Left colon (tissue), 2 donors: ENCODE measurements at places on chromosomes 5 and 9. TPM values are rescaled to one million over a fixed set of nuclear protein-coding genes. Genes with fewer than 3 reads are reported as not detected.

GRCh38 chr5:135964670-135965320 lies 10.0 kb upstream of the LECT2 start:
- no peak for DNase-seq

- no peak for DNase-seq
These were observed 244.8 kb downstream of the CSNK1G3 start for GRCh38 chr5:123756816-123757215.

DNA sequence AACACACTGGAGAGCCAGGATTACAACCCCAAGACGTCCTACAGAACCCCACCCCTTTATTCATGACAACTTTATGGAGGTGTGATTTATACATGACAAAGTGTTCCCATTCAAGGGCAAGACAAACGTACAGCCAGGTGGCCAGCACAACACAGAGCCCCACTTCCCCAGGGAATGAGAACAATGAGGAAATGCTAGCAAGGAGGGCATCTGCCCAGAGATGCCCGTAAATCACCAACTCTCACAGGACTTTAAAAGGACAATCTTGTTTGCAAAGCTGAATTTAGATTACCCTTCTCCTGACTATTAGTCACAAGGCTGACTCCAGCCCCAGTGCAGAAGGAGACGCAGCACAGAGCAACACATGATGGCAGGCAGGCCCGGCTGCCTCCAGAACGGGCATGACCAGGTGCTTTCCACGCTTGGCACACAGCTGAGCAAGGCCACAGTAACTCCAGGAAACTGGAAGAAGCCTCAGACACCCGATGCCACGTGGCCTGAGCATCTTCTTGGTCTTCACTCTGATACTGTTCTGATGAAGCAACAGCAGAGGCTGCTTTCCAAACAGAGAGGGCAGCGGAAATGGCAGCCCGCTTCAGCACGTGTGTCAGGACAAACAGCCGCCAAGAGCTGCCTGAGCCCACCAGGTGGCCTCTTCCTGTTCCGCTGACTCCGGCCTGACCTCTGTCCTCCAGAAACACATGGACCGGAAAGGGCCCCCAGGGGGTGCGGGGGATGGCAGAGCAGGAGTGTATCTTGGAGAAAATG lies 51.4 kb downstream of the ROR2 start:
- DNase-seq: peak; percentile 76

- DNase-seq: peak; percentile 48
These were observed 752 bp downstream of the CCNJL start for GRCh38 chr5:160311491-160312133.

GRCh38 chr5:40669606-40670390 lies 9.9 kb upstream of the PTGER4 start:
- DNase-seq: no peak

- no peak for DNase-seq
These were observed 1186.6 kb upstream of the SEMA6A start for GRCh38 chr5:117761186-117761585.

DNA sequence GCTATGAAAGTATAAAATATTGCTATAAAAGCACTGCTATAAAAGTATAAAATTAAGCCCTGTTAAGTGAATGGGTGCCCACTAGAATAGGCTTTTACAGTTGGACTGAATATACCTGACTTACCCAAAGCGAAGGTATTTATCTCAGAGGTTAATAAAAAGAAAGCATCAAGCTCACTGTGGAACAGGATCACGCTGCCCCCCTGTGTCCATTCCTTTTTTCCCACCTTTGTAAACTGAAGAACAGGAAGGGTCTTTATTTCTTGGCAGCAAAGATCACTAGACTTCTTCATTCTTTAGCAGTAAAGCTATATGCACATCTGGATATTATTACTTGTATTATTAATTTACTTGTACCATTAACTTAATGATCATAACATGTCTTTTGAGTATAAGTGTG lies 22.1 kb upstream of the PLPP6 start:
- DNase-seq: no peak

- DNase-seq: no peak
These were observed 23.4 kb upstream of the ARHGAP26 start for GRCh38 chr5:142746532-142747433.

DNA sequence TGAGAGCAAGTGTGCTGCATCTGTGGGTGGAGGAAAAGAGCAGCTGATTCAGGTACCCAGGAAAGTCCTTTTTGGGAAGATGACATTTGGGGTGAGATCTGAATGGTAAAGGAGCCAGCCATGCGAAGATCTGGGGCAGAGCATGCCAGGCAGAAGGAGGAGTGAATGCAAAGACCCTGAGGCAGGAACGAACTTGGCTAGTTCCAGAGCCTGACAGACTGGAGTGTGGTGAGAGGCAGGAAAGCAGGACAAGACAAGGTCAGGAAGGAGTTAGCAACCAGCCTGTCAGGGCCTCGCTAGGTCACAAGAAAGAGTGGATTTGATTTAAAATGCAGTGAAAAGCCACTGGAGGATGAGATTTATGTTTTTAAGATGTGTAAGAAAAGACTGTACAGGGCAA lies 28.2 kb downstream of the RGS7BP start:
- no peak for DNase-seq

- no peak for DNase-seq
These were observed 241.7 kb upstream of the NR4A3 start for GRCh38 chr9:99579964-99580363.

- DNase-seq: no peak
These were observed 4.7 kb downstream of the SKP2 start for GRCh38 chr5:36156619-36157018.

- DNase-seq: no peak
These were observed 15.7 kb upstream of the MSX2 start for GRCh38 chr5:174708476-174709207.

DNA sequence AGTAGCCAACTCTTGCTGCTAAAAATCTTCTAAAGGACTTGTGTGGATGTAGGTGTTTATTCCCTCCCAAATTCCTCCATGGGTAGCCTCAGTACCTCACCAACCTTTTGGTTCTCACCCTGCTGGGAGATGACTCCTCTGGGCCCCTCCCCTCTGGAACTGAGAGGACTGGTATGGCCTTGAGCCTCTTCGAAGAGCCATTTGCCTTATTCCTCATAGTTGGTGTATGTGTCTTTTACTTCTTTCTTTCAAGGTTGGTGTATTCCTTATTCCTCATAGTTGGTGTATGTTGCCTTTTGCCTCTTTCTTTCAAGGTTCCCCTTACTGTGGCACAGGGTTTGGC lies 48.3 kb downstream of the GNAQ start:
- DNase-seq: no peak

GRCh38 chr5:106634375-106634774 lies 1036.4 kb downstream of the EFNA5 start:
- no peak for DNase-seq

DNA sequence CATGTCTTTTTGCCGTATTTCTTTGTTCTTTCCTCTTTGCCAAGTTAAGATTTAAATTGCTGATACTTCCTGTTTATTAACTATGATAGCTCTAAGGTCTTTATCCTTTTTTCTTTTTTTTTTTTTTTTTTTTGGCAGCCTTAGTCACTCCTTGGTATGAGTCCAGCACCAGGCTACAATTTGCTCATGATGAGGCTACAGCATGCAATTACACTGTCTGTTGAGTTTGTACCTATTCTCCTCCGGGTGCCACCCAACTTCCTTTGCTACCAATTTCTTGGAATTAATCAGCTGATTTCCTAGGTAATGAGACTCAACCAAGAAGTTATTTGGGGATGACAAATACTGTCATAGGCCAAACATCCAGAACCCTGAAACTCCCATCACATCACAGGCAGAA lies 25.5 kb downstream of the ACTL7B start:
- DNase-seq: no peak

DNA sequence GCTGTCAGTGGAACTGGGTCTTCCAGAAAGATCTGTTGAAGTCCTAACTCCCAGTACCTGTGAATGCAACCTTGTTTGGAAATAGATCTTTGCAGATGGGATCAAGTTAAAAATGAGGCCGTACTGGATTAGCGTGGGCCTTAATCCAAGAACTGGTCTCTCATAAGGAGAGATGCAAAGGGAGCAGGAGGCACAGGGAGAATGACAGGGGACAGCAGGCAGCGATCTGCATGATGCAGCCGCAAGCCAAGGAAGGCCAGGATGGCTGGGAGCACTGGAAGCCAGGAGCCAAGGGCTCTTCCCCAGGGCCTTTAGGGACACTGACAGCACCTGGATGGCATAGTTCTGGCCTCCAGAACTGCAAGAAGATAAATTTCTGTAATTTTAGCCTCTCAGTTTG lies 114.4 kb downstream of the ICE1 start:
- no peak for DNase-seq

DNA sequence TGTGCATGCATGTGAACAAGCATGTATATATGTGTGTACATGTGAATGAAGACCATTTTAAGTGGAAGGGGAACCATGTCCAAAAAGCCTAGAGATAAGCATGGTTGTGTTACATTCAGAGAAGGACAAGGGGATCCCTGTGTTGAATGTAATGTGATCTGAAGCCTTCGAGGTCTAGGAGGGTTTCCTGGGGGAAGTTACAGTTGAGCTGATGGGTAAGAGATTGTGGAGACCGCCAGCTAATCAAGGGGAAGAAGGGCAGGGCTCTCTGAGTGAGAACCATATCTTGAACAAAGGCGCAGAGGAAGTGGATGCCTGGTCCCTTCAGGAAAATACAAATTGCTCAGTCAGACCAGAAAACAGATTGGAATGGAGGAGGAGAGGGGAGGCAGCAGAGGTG lies 45.5 kb upstream of the TNFSF15 start:
- DNase-seq: no peak

- DNase-seq: no peak
These were observed 136.1 kb upstream of the ELAVL2 start for GRCh38 chr9:23962101-23962500.

GRCh38 chr5:27708534-27708933 lies 670.1 kb upstream of the CDH9 start:
- DNase-seq: no peak

Gene CER1
- total RNA-seq: not detected

Gene OTP
- total RNA-seq: not detected

Gene PCDHA11
- 0.08 TPM for total RNA-seq

Gene GLRA1
- not detected for total RNA-seq

Gene PCDHGA4
- 0.84 TPM for total RNA-seq

Gene C9
- not detected for total RNA-seq

Gene PCDH12
- total RNA-seq: 0.95 TPM

Gene KCNV2
- total RNA-seq: not detected

Gene TIMD4
- 2.5 TPM for total RNA-seq

Gene FBXL7
- 3.6 TPM for total RNA-seq

Gene S1PR3
- 1.7 TPM for total RNA-seq

Gene ENHO
- total RNA-seq: 2.3 TPM

Gene MVB12B
- total RNA-seq: 17.2 TPM

Gene LCN1
- total RNA-seq: not detected

Gene PLPP7
- total RNA-seq: 1.1 TPM
